Mucosa of gallbladder (tissue), 1 donor: ENCODE measurements at places on chromosomes 2 and 18. TPM values are rescaled to one million over a fixed set of nuclear protein-coding genes. Genes with fewer than 3 reads are reported as not detected.

Gene COMMD1
- 35.0 TPM for total RNA-seq

Gene RBM45
- total RNA-seq, result 9.3 TPM

Gene KLHL29
- total RNA-seq, result 22.3 TPM

DNA sequence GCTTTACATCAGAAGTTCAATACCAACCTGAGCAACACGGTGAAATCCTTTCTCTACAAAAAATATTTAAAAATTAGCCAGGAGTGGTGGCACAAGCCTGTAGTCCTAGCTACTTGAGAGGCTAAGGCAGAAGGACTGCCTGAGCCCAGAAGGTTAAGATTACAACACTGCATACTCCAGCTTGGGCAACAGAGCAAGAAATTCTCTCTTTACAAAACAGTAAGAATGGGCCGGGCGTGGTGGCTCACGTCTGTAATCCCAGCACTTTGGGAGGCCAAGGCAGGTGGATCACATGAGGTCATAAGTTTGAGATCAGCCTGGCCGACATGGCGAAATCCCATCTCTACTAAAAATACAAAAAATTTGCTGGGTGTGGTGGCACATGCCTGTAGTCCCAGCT, 113.2 kb downstream of the USP34 start:
- no peak for DNase-seq

DNA sequence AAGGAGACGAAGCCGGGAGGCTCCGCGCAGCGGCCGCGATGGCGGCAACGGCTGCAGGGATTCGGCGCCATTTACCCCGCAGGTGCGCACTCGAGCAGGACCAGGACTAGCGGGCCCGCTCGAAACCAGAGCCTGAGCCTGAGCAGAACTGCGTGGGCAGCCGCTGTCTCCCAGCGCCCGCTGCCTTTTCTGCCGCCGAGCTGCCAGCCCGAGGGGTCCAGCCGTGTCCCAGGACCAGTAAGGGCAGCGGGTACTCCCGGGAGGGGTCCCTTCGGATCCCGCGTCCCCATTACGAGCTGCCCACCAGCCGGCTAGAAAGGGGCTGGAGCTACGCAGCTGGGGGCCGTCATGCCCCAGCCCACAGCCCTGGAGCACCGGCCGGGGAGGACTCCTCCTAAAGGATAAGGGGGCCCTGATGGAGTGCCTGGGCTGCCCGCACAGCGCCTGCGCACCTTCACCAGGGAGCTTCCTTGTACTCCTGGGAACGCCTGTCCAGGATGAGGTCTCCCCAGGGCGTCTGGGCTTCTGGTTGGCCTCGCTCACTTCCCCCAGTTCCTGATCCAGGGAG, 9.9 kb downstream of the ALPP start:
- no peak for DNase-seq

Gene CERKL
- total RNA-seq, result 5.0 TPM

- no peak for DNase-seq
Measured at GRCh38 chr2:46885376-46885775, 30.2 kb downstream of the MCFD2 start.

DNA sequence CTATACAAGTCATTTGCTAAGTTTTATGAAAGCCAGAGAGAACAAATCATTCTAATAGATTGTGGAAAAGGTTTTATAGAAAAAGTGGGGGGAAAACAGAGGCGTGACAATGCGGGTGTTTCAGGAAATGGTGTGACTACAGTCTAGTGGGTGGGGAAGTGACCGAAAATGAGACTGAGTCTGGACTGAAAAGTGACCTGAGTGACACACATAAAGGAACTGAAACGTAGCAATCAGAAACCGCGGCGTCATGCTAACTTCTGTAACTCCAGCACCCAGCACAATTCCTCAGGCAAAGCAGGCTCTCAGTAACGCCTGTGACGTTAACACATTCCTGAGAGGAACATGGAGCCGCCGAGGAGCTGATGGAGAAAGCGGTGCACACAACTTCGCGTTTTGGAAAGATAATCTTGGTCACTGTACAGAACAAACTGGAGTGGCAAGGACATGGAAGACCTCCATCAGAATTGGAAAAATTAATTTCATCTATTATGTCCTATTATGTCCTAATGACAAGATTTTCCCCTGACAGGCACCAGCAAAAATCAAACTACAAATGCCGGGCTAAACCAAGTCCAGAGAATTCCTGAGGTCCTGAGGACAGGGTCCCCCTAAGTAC, 1.4 kb upstream of the CD226 start:
- DNase-seq, result peak; percentile 29

DNA sequence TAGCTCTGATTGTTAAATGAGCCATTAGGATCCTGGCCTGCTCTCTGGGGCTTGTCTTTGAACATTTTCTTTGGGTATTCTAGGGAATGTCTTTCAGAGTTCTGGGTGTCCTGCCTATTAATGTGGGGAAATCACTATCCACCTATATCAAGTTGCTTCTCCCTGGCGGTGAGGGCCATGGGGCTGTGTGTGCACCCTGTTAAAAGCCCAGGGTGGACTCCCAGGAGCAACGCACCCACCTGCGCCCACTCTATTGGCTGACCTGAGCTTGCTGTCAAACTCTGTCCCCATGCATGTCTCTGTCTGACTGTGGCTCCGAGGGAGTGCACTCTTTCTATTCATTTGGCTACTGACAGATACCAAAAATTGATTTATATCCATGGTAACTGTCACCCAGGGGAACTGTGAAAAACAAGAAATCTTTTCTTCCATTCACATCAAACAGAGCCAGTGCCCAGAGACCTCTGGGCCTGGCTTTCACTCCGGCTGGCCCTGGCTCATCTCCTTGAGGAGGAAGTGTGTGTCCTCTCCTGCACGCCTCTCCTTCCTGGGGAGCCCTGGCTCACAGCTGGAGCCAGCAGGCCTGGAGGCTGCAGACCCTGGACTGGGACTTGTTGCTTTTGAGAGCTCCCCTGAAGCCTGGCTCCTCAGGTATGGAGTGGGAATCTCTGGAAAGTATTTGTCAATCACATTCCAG, 10.5 kb upstream of the TOGARAM2 start:
- no peak for DNase-seq

DNA sequence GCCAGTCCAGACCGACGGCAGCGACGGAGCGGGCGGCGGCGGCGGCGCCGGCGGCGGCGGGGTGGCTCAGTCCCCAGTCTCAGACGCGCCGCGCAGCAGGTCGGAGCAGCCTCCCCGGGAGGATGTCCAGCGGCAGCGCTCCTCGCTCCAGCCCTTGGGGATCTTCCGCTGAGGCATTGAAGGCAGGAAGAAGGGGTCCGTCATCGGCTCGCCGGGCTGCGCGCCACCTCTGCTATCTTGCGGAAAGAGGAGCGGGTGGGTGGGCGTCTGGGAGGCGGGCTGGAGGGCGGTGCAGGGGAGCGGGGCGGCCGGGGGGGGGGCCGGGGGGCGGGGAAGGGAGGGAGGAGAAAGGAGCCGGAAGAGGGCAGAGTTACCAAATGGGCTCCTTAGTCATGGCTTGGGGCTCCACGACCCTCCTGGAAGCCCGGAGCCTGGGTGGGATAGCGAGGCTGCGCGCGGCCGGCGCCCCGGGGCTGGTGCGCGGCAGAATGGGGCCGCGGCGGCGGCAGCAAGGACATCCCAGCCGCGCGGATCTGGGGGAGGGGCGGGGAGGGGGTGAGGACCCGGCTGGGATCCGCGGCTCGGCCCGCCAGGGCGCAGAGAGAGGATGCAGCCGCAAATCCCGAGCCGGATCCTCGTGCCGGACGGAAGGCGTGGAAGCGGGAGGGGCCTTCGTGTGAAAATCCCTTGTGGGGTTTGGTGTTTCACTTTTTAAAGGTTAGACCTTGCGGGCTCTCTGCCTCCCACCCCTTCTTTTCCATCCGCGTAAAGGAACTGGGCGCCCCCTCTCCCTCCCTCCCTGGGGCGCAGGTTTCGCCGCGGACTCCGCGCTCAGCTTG, at the start of gene NETO1:
NETO1 (minus strand) TSS at position 242 of the 839 bp plus-strand sequence. CDS start 696 bp downstream, outside the sequence.
- no peak for DNase-seq

DNA sequence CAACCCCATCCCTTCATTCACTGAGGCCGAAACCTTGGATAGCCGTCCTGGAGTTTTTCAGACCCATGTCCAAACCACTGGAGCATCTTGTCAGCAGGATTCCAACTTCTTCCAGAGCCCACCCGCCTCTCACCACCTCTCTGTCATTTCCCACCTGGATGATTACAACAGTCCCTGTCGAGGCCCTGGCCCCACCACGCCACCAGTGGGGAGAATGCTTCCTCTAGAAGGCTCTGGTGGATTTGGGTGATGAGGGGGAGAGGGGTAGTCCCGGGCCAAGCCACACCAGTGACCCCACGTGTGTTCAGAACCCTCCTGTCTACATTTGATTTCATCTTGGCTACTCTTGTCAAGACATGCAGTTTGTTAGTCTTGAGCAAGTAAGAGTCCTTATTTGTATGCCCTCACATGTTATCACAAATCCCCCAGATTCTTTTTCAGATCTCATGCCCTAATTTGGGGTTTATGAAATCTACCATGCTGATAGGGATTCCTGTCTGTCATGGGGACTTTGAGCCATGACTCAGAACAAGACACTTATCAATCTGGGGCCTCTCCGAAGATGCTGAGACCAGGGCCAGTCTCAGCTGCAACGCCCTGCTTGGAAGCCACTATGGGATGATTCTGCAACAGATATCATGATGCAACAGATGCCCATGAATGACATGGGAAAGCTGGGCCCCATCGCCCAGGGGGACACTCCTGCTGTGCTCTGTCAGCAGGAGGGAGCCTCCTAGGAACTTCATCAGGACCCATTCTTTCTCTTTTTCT, 186.1 kb downstream of the ZFP36L2 start:
- no peak for DNase-seq

DNA sequence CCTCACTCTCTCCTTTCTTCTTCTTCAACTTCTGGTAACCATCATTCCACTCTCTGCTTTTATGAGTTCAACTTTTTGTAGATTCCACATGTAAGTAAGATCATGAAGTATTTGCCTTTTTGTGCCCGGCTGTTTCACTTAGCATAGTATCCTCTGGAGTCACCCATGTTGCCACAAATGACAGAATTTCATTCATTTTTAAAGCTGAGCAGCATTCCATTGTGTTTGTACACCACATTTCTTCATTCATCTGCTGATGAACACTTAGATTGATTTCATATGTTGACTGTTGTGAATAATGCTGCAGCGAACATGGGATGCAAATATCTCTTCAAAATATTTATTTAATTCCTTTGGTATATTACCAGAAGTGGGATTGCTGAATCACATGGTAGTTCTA, 133.6 kb upstream of the ERBB4 start:
- DNase-seq, result no peak

DNA sequence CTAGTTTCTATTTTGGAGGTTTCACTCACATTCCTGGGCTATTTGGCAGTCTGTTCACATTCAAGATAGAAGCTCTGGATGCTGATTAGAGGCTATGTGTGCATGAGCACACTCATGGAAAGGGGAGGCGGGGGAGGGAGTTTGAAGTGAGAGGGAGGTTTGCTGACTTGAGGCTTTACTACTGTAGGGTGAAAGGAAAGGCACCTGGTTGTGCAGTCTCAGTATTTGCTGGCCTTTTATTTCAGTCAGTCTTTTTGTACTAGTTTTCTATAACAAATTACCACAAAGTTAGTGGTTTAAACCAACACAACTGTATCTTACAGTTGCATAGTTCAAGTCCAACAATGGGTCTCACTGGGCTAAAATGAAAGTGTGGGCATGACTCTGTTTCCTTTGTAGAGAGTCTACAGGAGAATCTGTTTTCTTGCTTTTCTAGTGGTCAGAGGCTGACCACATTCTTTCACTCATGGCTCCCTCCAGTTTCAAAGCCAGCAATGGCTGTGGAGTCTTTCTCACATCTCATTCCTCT, 47.7 kb upstream of the NR4A2 start:
- DNase-seq, result no peak

Gene LAMA3
- total RNA-seq, result 25.5 TPM

DNA sequence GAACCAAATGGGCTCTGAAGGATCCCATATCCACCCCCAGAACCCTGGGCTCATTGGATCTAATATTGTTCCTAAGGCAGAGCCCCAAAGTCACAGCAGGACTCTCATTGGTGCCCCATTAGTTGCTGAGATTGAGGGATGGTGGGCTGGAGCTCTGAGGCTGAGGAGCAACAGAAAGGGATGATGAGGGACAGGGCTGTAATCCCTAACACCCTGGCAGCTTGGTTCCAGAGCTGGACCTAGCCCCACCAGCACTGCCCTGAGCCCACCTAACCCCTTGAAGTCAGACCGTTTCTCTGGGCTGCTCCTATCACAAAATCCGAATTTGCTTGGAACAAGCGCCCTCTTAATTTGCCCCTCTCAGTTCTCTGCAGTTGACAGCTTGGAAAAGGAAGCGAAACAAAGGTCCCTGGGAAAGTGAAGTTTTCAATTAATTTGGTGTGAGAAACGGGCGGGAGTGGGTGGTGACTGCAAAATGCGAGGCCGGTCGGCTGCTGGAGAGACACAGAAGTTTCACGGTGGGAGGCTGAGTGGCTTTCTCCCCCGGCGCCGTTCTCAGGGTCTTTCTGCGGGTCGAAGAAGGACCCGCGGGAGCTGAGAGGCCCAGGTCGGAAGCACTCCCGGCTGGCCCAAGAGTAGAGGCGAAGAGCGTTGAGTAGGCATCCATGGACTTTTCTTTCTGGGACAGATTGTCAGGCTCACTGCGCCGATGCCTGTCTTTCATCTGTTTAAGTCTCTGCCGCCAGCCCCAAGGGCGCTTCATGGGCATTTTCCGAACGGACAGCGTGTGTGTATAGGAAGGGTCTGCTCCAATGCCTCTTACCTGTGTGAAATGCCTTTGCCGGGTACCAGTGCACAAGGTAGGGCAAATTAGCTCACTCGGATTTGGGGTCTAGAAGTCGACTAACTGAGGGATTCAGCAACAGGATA, 927 bp upstream of the HOXD13 start:
- no peak for DNase-seq

- DNase-seq, result no peak
Measured at GRCh38 chr2:158061763-158062162, 39.9 kb upstream of the UPP2 start.

DNA sequence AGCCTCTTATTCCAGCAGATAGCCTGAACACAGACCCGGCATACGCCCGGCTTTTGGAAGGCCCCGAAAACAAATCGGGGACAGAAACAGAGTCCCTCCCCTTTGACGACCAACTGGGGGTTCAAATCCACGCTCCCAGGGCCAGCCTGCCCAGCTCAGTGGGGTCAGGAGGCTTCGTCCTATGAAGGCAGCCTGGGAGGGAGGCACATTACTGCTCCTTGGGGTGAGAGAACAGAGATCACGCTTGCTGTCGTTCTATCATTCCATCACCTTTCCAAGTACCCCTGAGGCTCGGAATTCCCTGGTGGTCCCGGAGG, 208.8 kb upstream of the SALL3 start:
- no peak for DNase-seq

- DNase-seq, result no peak
Measured at GRCh38 chr2:153657651-153658050, 179.1 kb upstream of the RPRM start.

GRCh38 chr2:145460112-145460511, 940.2 kb upstream of the ZEB2 start:
- DNase-seq, result no peak

Gene CRYBA2
- total RNA-seq, result not detected

- no peak for DNase-seq
Measured at GRCh38 chr2:99648178-99648844, 158.5 kb upstream of the REV1 start.

Gene STARD6
- not detected for total RNA-seq

DNA sequence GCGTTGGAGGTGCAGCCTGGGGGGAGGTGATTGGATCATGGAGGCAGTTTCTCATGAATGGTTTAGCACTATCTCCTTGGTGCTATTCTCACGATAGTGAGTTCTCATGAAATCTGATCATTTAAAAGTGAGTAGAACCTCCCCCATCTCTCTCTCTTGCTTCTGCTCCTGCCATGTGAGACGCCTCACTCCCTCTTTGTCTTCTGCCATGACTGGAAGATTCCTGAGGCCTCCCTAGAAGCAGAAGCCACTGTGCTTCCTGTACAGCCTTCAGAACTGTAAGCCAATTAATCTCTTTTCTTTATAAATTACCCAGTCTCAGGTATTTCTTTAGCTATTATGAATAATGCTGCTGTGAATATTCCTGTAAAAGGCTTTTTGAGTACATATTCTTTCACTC, 52.9 kb downstream of the SERPINB7 start:
- DNase-seq, result no peak
